ENCODE measurements at places on chromosomes 7 and 10.

- DNase-seq = no peak
Measured at GRCh38 chr7:136056651-136057231, 79.6 kb upstream of the MTPN start.

DNA sequence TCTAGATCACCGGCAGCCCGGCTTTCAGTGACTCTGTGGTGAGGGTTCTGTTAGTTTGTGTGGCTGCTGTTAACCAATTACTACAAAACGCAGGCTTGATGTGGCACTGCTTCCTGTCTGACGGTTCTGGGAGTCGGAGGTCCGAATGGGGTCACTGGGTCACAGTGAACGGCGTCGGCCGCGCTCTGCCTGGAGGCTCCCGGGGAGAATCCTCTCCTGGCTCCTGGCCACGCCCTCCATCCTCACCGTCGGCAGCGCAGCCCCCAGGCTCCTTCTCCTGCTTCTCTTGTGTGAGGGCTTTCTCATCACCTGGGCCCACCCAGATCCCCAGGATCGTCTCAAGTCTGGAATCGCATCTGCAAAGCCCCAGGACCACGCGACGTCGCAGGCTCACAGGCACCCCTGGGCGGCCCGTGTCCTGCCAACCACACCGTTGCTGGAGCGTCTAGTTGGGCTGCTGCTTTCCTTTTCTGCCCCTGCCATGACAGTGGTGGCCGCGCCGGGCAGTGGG, 31.8 kb upstream of the NKX6-2 start:
- no peak for DNase-seq

- no peak for DNase-seq
Measured at GRCh38 chr7:99707096-99707495, 27.3 kb upstream of the CYP3A5 start.

DNA sequence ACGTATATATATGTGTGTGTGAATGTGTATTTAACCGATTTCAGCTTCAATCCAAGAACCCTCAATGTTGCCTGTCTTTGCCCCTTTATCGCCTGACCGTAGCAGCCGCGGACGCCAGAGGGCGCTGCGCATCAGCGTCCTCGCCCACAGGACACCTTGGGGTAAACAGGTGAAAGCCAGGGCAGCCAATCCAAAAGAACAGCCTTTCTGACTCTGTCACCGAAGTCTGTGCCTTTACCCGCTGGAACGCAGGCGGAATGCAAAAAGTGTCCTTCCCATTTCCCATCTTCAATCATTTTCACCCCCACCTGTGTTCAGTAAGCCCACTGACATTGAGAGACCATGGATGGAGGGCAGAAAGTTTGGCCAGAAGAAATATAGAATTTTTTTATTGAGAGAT, 3.6 kb downstream of the NXPH1 start:
- peak; percentile 84 for DNase-seq

DNA sequence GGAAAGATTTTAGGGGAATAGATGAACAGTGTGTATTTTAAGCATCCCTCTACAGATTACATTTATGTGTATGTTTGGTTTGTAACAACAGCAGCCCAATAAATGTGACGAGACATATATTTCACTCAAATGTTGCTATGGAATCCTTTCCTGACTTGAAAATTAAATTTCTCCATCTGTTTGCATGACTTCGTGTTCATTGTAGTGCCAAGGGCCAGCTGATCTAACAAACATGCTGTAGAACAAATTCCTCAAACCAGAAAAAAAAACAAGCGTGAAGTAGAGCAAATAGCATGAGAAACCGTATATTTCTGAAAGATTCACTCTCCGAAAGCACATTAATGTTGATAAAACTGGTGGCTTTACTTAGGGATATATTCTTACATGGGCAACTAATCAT, 87.8 kb downstream of the NRCAM start:
- no peak for DNase-seq

DNA sequence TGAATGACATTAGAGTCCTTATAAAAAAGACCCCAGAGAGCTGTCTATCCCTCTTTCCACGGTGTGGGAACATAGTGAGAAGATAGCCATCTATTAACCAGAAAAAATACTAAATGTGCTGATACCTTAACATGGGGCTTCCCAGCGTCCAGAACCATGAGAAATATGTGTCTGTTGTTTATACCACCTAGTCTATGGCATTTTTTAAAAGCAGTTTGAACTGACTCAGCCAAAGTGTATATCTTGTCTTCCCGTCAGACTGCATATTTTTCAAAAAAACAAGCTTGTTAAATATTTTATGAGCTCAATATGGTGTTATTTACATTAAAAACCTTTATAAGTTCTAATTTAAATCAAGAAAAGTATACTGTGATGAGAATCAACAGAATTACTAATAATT, 255.3 kb downstream of the HGF start:
- DNase-seq = no peak

DNA sequence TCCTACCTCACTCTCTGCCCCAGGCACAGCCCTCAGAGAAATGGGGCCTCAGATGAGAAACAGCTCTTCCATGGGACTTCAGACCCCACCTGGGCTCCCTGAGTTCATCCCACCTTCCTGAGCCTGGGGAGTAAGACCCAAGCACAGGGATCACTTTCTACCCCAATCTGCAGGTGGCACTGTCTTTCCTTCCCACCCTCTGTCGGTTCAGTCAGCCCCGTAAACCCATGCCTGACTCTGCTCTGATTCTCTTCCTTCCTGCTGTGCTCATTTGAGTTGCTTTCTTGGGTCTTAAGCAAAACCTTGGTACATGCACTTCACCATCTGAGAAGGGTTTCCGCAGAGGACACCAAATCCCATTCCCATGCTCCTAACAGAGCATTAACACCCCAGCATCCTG, 306.4 kb upstream of the CDC14C start:
- DNase-seq = no peak

DNA sequence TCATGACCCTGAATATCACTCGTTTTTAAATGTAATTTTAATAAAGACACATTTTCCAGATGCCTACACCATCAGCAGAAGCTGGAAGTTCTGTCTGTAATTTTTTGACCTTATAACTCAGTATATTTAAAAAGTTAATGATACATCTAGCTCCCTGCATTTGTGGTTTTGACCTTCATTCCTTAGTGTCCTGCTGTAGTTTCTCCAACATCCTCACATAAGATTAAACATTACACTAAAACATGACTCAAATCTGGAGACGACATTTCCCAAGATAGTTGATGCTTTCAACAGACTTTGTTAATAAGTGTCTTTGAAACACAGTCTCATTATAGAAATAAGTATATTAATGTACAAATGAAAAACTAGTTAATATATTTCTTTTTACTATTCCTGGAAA, 363.1 kb downstream of the POM121L12 start:
- no peak for DNase-seq

GRCh38 chr7:129975309-129975708, 22.5 kb upstream of the UBE2H start:
- DNase-seq = no peak

GRCh38 chr7:107165341-107165740, 3.5 kb upstream of the HBP1 start:
- no peak for DNase-seq

GRCh38 chr10:29163746-29164145, 125.1 kb upstream of the LYZL1 start:
- no peak for DNase-seq

GRCh38 chr7:17564678-17565212, 266.3 kb downstream of the AHR start:
- no peak for DNase-seq

GRCh38 chr10:122308417-122309141, 37.5 kb downstream of the BTBD16 start:
- DNase-seq = no peak

- DNase-seq = no peak
Measured at GRCh38 chr10:131790021-131790420, 110.8 kb upstream of the PPP2R2D start.

DNA sequence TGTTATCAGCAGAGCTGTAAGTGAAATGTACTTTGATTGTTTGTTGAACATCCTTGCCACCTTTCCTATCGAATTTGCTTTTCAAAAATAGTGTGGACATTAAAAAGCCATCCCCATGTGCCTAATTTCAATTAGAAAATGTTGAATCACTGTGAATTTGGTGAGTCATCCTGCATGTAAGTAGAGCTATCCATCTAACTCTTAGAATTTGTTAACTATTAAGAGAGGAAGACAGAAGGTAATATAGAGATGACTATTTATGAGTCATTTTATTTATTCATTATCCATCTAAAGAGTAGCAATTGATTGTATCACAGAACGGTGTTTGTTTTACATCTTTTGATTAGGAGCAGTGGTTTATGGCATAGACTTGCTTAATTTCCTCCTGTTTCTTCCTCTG, 154.7 kb downstream of the MGMT start:
- no peak for DNase-seq

DNA sequence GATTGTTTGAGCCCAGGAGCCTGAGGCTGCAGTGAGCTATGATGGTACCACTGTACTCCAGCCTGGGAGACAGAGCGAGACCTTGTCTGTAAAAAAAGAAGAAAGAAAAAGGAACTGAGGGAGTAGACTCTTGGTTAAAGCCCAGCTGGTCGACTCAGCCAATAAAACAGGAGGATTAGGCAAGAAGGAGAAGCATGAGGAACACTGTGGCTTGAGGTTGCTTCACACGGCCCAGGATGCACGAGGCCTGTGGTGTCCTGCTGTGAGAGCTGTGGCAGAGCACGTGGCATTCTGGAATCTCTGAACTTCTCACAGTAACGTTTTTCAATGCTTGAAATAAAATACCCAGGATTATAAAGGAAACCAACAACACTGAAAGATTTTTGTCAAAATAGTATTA, 93.3 kb downstream of the CUL2 start:
- DNase-seq = no peak

- DNase-seq = no peak
Measured at GRCh38 chr10:68424454-68425014, 17.5 kb upstream of the RUFY2 start.

GRCh38 chr7:127862525-127862924, 168.7 kb downstream of the LRRC4 start:
- no peak for DNase-seq

DNA sequence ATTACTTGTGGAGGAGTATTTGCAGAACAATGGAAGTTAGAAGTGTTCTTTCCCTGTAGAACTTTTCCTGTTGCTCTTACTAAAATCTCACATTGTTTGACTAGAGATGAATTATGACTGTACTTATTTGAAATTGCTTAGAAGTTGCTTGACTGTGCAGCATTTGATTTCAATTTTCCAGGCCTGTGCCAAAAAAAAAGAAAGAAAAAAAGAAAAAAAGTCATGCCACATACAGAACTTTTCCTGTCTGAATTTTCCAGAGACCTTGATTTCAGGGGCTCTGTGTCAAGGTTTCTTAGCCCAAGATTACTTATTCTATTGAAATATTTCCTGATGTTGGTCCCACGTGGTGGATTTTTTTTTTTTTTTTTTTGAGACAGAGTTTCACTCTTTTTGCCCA, 3.5 kb upstream of the FAM171A1 start:
- no peak for DNase-seq

DNA sequence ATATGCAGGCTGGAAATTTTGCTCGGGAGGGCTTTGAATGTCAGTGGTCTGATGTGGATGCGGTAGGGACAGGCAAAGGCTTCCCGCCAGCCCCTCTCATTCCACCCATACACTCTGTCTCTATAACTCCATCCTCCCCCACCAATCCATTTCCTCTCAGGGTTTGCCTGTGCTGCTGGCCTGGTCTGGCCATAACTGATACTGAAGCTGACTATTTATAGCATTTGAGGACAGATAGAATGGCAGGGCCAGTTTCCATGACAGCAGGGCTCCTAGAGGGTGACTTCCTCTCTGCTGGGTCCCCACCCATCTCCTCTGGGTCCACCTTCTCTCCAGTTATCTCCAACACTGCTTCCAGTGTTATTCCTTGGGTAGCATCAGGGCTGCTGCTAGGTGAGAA, 6.6 kb upstream of the PDLIM1 start:
- DNase-seq = no peak

DNA sequence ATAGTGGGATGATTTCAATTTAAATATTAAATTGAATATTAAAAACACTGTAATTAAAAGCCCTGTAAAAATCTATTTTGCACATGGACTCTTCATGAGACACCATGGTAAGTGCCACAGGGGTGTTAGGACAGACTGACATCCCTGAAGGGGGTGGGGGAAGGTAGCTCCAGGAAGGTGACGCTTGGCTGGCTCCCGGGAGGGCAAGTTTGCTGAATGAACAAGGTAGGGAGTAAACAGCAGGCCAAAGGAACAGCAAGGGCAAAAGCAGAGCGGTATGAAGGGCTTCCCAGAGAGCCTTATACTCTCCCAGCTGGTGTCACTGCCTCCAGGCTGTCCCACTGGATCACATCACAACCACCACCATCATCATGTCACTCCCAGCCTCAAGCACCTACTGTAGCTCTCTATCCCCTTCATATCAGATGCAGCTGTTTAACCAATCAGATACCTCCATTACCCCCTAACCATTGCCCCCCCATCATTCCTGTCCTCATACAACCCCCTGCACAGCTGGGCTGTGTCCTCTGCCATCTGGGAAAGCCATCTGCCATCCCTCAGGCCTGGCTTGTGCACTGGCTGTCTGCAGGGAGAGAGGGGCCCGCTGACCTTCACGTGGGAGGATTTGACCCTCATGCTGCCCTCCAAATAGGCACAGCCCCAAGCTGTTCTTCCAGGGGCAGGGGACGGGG, 19.5 kb downstream of the HSPA12A start:
- DNase-seq = no peak

- no peak for DNase-seq
Measured at GRCh38 chr10:114520453-114520852, 116.2 kb upstream of the AFAP1L2 start.

DNA sequence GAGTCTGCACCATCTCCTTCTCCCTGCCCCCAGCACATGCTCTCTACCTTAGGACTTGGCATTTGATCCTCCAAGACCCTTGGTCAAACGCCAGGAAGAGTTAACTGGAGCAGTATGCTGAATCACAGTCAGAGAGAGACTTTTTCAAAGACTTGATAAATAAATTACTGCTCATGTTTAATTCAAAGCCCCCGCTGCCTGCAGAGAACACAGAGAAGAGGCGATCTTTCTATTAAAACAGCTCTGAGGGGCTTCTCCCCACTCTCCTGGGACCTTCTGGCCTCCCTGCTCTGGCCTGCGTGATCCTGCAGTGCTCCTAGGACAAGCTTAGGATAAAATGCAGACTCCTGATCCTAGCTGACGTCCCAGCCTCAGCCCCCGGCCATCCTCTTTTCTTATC, 47.8 kb downstream of the NPTX2 start:
- no peak for DNase-seq

Measured in RPMI8226 (cell line).